Mesenchymal stem cell (in vitro differentiated cells and primary cell): ENCODE measurements at places on chromosomes 2 and 18.
A peak's percentile ranks its signal among the peaks of the same experiment; 100 is the strongest.

- no peak overlapping the region for H3K4me3 ChIP-seq
- no peak overlapping the region for H3K27ac ChIP-seq
- DNase-seq = no peak
These were observed 550.3 kb upstream of the TNP1 start for GRCh38 chr2:217409949-217410680.

DNA sequence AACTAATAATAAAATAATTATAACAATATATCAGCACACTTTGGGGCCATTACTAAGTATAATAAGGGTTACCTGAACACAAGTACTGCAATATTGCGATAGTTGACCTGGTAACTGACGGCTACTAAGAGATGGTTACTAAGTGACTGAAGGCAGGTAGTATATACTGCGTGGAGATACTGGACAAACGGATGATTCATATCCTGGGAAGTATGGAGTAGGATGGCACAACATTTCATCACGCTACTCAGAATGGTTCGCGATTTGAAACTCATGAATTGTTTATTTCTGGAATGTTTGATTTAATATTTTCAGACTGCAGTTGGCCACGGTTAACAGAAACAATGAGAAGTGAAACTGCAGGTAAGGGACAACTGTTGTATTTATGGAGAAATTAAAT lies 39.5 kb upstream of the FLACC1 start:
- DNase-seq = no peak
- H3K4me1 ChIP-seq = no peaks in the 10 kb centered on the region
- no peaks in the 10 kb centered on the region for H3K27me3 ChIP-seq

- H3K4me1 ChIP-seq = peaks cover 12% of the 10 kb centered on the region
- no peaks in the 10 kb centered on the region for H3K36me3 ChIP-seq
- H3K4me3 ChIP-seq = no peak overlapping the region
- no peaks in the 10 kb centered on the region for H3K27me3 ChIP-seq
- DNase-seq = no peak
These were observed 137.0 kb downstream of the AGAP1 start for GRCh38 chr2:235630718-235631296.

GRCh38 chr2:29139152-29139551 lies 23.9 kb downstream of the CLIP4 start:
- H3K4me3 ChIP-seq = no peak overlapping the region
- no peaks in the 10 kb centered on the region for H3K4me1 ChIP-seq
- H3K27me3 ChIP-seq = no peaks in the 10 kb centered on the region
- no peak for DNase-seq
- H3K36me3 ChIP-seq = peaks cover 10% of the 10 kb centered on the region
- no peak overlapping the region for H3K27ac ChIP-seq

DNA sequence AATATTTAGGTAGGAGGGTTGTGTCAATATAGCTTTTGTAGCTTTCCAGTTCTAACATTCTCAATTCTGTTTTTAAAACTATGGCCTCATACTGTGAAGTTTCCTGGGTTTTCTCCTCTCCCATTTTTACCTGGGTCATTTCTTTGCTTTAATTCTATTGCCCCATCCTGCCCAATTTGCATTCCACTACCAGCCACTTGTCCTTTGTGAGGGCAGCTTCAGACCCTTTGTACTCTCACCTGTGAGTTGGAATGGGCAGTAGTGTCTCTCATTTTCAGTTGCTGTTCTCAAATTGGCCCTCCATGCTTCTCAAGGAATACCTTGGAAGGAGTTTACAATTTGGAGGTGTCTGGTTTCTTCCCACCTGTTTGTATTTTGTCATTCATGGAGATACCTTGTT lies 108.4 kb downstream of the CAMKMT start:
- DNase-seq = no peak
- H3K4me3 ChIP-seq = no peak overlapping the region
- H3K36me3 ChIP-seq = no peaks in the 10 kb centered on the region
- H3K4me1 ChIP-seq = no peaks in the 10 kb centered on the region
- H3K27me3 ChIP-seq = no peaks in the 10 kb centered on the region
- no peak overlapping the region for H3K27ac ChIP-seq

DNA sequence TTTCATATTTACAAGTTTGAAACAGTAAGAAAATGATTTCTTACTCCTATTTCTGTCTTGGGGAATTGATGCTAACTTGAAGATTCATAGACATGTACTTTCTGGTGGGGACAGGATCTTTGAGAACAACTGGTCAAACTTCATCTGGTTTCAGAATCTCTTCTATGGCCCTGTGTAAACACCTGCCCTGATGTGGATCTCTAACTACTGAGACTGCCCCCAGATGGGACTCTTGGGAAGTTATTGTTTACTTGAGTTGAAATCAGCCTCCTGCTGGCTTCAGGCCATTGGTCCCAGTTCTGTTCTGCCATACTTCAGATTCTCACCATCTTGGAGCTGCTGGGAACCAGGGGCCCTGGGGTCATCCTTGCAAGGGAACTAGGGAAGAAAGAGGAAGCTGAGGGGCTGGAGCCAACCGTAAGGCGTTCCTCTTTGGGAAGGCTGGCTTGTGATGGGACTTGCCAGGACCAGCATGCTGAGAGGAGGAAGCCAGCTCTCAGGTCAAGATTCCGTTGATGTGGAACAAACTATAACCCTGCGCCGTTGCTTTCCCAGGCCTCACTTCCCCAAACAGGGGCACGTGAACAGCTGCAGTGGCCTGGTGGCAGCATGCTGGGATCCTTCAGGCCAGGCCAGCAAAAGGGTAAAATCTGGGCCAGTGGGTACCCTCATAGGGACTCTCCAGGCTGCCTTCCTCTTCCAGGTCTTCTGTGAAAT lies 135.5 kb upstream of the CXCR4 start:
- H3K36me3 ChIP-seq = no peaks in the 10 kb centered on the region
- DNase-seq = no peak
- no peaks in the 10 kb centered on the region for H3K4me1 ChIP-seq
- H3K27ac ChIP-seq = no peak overlapping the region

- no peaks in the 10 kb centered on the region for H3K4me1 ChIP-seq
- no peak overlapping the region for H3K4me3 ChIP-seq
- no peak overlapping the region for H3K27ac ChIP-seq
- no peaks in the 10 kb centered on the region for H3K36me3 ChIP-seq
- DNase-seq = no peak
These were observed 892.5 kb upstream of the LRRTM1 start for GRCh38 chr2:81196933-81197628.

DNA sequence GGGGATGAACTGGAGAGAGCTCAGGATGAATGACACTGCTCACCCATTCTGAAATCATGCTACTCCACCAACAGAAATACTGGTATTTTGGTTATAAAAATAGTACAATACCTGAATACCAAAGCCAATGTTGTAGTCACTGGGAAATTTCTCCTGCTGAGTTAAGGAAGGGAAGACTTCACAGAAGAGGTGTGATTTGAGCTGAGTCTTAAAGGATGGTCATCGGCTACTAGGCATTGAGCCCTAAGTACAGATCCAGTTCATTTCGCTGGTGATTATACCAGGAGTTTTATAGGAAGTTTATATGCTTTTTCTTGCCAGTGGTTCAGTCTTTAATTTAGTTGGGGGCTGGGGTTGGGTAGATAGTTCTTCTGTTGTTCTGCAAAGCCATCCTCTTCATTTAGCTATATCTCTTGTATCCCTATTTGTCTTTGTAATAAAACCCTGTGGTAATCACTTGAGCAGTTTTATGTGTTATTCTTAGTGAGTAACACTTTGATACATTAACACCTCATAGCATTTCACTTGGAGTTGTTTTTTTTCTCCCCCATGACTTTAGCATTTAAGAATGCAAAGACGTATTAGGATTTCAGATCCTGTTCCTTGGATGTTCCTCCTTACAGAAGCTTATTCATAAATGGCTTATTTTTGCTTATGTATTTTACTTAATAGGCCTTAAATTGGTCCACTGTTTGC lies 239.9 kb upstream of the FOSL2 start:
- peak overlapping the region; percentile 70 for H3K27ac ChIP-seq
- no peaks in the 10 kb centered on the region for H3K27me3 ChIP-seq
- DNase-seq = no peak
- peaks cover 3% of the 10 kb centered on the region for H3K36me3 ChIP-seq
- H3K4me3 ChIP-seq = no peak overlapping the region

DNA sequence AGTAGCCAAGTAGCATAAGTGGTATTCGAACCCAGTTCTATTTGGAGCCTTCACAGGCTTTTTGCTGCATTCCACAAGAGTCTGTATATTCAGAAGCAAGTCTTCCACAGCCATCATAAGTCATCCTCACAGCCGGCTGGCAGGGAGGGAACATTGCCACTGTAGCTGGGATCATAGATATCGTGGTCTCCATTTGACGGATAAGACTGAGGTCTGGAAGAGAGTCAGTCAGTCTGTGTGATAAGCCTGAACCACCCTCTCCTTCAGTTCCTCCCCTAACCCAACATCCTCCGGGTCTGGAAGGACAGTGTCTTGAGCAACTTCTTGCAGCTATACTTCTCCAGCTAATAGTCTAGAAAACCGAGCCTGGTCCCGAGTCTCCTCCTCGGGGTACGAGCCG lies 17.0 kb upstream of the C1QL2 start:
- no peak overlapping the region for H3K4me3 ChIP-seq
- no peak overlapping the region for H3K27ac ChIP-seq
- H3K27me3 ChIP-seq = no peaks in the 10 kb centered on the region

DNA sequence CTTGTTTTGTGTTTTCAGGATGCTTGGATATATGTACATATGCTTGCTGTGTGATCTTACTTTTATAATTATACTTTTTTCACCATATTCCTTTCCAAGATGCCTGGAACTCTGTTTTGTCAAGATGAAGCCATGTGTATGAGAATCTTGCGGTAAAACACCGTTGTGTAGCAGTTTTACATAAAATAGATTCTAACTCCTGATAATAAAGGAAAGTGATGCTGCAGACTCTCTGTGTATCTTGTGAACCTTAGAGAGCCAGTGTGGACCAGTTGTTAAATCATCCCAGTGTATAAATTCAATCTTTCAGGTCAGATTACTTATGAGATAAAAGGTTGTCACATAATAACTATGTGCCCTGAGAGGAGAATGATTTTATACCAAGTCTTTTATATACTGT lies 12.5 kb upstream of the ITGA4 start:
- no peak for DNase-seq
- H3K4me1 ChIP-seq = no peaks in the 10 kb centered on the region
- no peak overlapping the region for H3K27ac ChIP-seq
- no peaks in the 10 kb centered on the region for H3K36me3 ChIP-seq
- H3K4me3 ChIP-seq = no peak overlapping the region
- no peaks in the 10 kb centered on the region for H3K27me3 ChIP-seq
